NCI-H146 (cell line): ENCODE measurements at places on chromosomes 2 and 18.

GRCh38 chr18:24593401-24593800 is 133.0 kb downstream of the HRH4 start:
- DNase-seq: no peak

GRCh38 chr2:178523596-178524134 is 43.4 kb downstream of the PLEKHA3 start:
- DNase-seq: no peak

DNA sequence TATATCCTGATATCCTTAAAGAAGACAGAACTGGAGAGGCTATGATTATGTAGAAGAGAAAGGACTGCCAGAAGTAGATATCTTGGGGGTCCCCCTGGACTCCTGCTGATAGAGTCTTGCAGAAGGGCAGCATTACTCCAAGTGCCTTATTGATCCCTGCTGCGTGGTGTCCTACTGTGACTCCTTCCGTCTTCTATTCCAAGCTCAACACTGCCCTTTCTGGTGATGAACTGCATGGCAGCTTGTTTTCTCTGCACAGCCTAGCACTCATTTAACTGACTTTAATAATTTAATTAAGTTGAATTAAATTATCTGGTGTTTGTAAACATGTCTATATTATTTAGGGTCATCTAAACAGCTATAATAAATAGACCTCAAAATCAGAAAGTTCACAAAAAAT is 194.1 kb upstream of the DSEL start:
- no peak for DNase-seq

DNA sequence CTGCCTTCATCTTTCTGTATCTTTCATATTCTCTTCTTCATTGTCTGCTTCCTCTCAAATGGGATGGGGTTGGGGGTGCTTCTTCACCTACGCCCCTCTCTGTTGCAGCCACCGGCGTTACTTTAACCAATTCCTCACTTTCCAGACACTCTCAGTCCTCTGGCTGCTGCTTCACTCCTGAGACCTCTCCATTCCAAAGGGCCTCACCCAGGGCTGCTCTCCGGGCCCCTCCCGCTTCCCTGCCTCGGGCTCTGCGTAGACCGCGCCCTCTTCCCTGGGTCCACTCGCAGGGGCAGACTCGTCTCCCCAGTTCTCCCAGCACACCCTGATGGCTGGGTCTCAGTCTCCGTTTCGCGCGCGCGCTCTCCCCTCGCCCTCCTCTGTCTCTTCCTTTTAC is 926 bp downstream of the SERPINB8 start:
- peak; percentile 96 for DNase-seq

DNA sequence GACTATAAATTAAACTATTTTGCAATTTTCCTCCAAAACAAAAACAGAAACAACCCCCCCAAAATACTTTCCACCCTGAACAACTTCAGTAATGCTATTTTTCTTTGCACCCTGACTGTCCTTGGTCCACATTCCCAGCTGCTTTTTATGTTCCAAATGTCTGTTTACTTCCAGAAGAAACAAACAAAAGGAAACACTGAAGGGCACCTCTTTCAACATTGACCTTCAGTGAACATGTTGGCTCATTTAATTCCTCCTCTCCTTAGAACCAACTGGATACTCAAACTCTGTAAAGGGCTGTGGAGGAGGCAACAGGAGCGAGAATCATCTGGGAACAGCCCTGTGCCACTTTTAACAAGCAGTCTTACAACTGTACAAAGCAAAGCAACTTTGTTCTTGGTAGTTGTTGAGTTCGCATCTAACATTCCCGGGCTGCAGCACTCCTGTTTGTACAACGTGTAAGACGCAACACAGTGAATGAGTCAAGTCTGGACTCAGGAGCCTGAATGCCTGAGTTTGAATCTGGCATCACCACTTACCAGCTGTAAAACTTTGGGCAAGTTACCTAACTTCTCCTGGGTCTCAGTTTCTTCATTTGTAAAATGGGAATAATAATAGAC is 111.4 kb upstream of the GATA6 start:
- DNase-seq: no peak

DNA sequence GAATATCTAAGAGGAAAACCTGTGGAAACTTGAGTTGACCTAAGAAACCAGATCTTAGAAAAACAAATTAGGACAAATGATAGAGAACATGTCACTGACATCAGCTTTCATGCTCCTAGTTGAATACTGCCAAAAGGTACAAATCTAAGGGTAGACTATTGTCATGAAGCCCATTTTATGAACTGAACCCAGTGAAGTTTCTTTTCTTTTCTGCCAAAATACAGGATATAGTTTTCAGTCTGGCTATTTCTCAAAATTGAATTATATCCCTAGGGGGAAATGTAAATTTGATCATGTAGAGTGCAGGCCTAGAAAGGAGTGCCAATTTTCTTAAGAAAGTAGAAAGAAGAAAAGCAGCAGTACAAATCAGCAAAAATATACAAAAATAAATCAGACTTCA is 46.6 kb downstream of the FSIP2 start:
- DNase-seq: no peak

DNA sequence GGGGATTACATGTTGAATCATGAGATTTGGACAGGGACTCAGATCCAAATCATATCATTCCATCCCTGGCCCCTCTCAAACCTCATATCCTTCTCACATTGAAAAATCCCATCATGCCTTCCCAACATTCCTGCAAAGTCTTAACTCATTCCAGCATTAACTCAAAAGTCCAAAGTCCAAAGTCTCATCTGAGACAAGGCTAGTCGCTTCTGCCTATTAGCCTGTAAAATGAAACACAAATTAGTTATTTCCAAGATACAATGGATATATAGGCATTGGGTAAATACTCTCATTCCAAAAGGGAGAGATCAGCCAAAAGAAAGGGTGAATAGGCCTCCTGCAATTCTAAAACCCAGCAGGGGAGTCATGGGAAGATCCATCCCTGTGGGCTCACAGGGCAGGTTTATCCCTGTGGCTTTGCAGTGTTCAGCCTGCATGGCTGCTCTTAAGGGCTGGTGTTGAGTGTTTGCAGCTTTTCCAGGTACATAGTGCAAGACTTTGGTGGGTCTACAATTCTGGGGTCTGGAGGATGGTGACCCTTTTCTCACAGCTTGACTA is 21.2 kb upstream of the SLC14A1 start:
- DNase-seq: no peak

DNA sequence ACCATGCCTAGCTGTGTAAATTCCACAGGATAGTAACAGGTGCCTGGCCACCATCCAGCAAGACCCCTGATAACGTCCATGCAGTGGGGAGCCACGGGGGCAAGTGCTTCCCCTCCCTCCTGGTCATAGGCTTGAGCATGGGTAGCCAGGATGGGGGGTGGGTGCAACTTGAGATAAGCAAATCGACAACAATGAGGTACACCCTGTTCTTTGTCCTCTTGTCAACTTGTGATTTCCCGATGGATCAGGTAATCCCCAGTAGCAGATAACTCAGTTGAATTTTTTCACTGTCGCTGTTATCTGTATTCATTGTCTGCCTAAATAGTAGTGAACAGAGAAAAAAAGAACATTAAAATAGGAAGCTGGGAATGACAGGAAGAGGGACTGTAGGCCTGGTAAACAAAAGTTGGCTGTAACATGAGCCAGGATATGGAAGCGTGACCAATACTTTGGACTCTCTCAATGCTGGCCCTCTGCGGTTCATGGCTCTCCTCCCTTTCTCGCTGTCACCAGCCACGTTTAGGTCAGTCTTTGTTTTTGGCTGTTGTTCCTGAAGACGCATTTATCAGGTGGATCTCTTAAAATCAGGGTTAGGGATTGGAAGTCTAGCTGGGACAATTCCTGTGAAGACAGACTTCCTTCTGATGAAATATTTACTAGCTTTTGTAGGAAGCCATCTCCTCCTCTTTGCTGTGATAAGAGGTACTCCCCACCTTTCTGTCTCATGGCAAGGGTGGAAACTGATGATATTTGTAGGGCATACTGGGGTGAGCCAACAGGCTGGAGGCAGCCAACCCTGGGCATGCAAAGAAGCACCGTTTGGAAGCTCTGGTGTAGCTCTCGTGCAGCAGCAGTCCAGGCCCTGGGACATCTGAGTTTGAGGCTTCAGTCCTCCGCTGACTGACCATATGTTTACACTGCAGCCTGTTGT is 42.4 kb downstream of the TCF7L1 start:
- peak; percentile 62 for DNase-seq

DNA sequence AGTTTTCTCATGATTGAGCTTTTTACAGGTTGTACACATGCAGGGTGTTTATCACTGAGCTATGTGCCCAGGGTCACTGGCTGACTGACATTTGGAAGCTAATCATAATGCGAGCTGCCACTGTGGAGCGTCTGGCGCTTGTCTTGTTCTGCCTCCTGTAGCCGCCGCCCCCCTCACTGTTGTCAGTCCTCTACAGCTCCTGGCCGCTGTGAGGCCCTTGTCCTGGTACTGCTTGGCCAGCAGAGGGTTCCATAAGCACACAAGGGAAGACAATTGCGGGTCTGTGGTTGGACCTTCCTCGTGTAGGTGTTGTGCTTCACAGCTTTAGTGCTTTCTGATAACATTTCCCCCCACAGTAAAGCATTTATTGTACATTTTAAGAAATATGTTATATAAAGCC is 105.6 kb upstream of the LDLRAD4 start:
- peak; percentile 47 for DNase-seq

DNA sequence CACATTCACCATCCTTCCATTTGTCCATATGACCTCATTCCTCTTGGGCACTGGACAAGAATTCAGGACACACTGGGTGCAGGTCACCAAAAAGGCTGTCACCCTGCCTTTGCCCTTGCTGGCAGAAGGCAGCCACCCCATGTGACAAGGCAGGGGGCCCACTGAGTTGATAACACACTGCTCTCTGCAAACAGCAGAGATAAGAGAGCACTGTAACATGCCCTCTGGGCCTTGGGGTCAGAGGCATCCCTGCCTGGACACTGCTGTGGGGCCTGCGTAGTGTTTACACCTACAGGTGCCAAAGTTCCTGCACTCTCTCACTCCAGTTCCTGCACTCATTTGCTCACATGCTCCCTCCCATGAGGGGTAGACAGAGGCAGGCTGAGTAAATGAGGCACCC is 344.7 kb upstream of the TCF4 start:
- no peak for DNase-seq

DNA sequence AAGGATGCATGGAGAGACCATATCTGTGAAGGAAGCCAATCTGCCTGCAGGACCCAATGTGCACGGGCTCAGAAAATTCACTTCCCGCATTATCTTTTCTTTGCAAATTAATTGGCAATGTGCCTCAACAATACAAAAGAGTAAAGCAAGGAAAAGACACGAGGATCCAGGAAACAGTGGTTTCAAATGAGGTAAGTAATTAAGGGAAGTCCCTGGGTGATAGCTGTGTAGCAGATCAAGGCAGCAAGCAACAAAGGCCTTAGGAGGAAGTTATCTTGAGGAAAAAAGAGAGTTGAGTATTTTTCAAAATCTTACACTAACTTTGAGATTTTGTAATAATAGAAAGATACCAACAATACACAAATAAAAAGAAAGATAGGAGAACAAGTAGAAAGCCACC is 44.3 kb upstream of the TGIF1 start:
- no peak for DNase-seq

DNA sequence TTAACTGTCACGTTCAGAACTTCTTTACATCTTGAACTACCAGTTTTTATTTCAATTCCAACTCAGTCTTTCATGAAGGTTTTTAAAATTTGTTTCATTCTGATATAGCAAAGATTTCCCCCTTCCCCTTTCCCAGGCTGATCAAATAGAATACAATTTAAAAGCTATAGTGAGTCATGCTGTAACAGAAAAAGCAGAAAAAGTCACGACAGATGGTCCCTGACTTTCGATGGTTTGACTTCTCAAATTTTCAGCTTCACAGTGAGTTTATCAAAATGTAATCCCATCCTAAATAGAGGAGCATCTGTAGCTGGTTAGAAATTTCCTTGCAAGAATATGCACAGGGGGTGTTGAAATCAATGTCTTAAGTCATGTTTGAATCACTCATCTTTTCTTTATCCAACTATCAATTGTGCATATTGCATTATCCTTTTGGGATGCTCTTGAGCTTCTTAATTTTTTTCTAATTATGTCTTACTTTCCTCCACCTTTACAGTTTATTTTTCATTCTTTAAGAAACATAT is 500.3 kb downstream of the LRP1B start:
- DNase-seq: no peak

- no peak for DNase-seq
Measured at GRCh38 chr2:120750488-120751210, 15.0 kb downstream of the GLI2 start.

GRCh38 chr2:60371681-60372080 is 181.8 kb downstream of the BCL11A start:
- no peak for DNase-seq

GRCh38 chr2:177325554-177325953 is 61.0 kb upstream of the NFE2L2 start:
- DNase-seq: no peak

DNA sequence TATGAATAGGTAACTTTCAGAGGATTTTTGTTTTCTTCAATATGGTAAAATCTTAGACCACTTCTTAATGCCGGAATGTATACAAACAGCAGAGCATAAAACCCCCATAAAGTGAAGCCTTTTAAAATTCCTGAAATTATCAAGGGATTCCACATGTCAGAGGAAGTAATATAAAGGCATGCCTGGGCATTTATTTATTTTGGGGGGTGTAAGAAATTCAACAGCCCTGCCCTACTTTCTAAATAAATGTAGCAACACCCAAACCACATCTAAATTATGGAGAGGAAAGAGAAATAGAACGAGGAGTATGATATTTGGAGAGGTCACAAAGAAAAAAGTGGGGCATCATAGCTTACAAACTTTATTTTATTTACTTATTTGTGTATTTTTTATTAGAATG is 9.9 kb downstream of the CHST9 start:
- no peak for DNase-seq

DNA sequence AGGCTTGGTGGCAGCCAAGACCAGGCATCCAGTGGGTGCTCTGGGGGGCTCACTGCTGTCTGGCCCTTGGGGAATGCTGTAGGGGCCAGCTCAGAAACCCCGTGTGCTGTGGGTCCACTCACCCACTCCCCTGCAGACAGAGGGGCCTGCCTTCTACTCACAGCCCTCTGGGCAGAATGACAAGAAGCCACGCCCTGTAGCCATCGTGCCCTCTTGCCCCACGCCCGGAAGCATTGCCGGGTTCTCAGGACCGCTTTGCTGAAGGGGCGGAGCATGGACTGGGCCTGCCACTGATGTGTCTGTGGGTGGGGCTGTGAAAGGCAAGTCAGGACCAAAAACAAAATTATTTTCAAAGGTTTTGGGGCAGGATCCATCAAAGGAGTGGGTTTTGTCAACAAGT is 27.8 kb downstream of the GLI2 start:
- no peak for DNase-seq

- no peak for DNase-seq
Measured at GRCh38 chr18:48294899-48295585, 114.1 kb downstream of the ZBTB7C start.

DNA sequence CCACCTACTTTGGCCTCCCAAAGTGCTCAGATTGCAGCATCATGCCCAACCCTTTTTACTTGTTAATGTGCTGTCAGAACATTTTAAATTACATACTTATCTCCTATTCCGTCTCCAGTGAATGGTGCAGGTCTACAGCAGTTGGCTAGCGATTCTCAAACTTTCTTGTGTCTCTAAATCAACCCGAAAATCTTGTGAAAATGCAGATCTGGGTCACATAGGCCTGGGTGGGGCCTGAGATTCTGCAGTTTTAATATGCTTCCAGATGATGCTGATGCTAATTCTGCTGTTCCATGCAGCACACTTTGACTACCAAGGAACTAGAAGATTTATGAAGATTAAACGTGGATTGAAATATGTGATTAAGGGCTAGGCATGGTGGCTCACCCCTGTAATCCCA is 14.8 kb upstream of the ACSL3 start:
- DNase-seq: no peak

- DNase-seq: no peak
Measured at GRCh38 chr2:8265476-8266226, 416.2 kb upstream of the ID2 start.

GRCh38 chr2:3174626-3175567 is 202.7 kb downstream of the EIPR1 start:
- no peak for DNase-seq

GRCh38 chr2:11530864-11531465 is 2.9 kb upstream of the GREB1 start:
- DNase-seq: peak; percentile 80
